ENCODE measurements at places on chromosomes 16 and 17.

- DNase-seq: no peak
Observed at GRCh38 chr17:80379348-80379747, 35.6 kb upstream of the ENDOV start.

DNA sequence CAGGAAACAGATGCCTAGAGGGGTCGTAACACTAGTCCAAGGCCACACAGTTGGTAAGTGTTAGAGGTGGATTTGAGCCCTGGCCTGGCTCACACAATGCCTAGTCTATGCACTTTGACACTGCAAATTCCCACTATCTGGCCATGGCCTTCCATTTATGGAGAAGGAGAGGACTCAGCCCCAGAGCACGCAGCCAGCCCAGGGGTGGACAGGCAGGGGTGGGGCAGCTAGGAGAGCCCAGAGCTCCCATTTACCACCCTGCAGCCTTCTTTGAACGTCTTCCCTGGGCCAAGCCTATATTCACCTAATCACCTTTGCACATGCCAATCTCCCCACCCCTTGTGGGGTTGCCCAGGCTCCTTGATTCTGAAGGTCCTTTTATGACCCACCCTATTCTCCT, 81.2 kb downstream of the DYNLRB2 start:
- DNase-seq: no peak

DNA sequence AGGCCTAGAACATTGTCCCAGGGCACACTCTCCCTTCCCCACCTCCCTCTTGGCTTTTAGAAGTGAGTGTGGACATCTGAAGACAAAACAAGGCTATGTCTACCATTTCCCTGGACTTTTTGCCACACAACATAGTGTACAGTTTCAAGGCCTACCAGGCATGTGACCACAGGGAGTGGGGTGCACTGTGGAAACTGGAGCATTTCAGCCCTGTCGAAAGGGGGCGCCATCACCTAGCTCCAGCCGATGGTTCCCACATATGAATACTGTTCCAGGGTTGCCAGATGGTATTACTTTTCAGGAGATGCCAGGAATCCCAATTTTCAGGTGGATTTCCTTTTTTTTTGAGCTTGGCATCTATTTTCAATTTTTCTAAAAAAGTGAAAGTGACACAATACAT, 140.7 kb downstream of the KATNIP start:
- DNase-seq: peak; percentile 55

GRCh38 chr17:7173687-7174602, 5.2 kb downstream of the ASGR1 start:
- DNase-seq: peak; percentile 42

- no peak for DNase-seq
Observed at GRCh38 chr17:36464765-36465088, 21.8 kb upstream of the ZNHIT3 start.

DNA sequence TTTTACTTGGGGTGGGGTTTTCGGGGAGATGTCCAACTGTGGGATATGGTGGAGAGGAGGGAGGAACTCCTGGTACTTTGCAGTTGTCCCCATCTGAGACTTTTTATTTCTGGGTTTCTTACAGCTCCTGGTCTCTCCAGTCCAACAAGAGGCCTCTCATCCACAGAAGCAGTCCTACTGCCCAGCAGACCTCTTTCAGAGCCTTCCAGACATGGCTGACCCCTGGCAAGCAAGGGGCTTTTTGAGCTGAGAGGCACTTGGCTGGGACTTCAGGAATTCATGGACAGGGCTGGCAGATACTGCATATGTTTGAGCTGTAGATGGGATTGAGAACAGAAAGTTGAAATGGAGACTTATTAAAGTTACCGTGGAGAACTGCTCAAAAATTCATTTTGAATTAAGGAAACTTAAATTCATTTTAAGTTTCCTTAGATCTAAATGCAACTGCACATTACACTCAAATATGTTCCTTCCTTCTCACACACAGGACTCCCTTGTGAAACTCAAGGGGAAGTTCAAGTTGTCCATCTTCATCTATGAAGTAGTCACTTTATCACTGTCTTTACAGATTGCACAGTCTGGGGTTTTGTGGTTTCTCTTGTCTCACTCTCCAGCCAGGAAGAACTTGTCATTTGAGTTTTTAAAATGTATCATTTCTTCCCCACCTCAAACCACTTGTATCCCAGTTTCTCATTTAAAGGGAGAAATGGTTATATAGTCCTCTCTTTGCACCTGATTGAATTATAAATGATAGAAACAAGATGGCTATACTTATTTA, 1.1 kb downstream of the LASP1NB start:
- no peak for DNase-seq

All from large intestine (tissue), 12 donors.